Adipocyte (in vitro differentiated cells): ENCODE measurements at places on chromosomes 7 and 10.

- DNase-seq = no peak
Measured at GRCh38 chr7:40641701-40642100, 506.9 kb downstream of the SUGCT start.

GRCh38 chr10:111370101-111370500, 293.3 kb downstream of the ADRA2A start:
- DNase-seq = no peak

- no peak for DNase-seq
Measured at GRCh38 chr10:60952067-60952845, 8.3 kb upstream of the RHOBTB1 start.

- no peak for DNase-seq
Measured at GRCh38 chr7:132819648-132820047, 243.4 kb upstream of the PLXNA4 start.

DNA sequence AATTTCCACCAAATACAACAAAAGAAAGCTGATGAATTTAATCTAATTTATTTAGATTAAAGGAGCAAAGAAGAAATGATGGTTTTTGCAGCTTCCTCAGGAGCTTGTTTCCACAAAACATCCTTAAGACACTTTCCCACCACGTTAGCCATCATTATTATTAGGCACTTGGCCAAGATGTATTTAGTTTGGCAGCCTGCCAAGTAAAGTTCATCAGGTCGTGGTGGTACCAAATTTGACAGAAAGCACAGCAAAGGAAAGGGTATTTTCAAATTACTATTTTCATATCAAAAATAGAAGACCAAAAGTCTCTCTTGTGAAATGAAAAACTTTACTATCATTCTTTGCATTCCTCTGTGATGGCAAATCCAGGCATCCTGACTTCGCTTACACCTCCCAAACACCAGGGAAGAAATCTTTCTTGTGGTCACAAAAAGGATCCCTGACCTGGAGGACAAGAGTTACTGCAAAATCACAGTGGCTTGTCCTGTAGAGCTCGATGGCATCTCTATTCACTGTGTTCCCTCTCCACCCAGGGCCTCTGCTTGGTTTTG, 123.1 kb upstream of the INHBA start:
- peak; percentile 13 for DNase-seq
